ENCODE measurements at places on chromosomes 12 and 14.

GRCh38 chr12:1367331-1368291 lies 226.8 kb downstream of the FBXL14 start:
- no peak for DNase-seq

DNA sequence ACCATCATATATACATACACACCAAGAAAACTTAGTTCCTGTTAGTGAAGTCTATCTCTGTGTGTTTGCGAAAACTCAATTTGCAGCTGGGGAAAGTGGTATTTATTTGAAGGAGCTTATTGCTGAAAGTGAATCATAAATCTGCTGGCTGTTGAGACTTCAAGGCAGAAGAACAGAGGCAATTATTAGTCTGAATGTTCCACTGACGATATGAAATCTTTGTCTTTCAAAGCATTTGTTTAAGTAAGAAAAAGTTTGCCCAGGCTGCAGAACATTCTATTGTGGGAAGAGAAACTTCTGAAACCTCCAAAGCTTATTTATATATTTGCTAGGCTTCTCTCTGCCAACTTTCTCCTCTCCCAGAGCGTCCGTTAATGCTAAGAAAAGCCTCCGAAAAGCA lies 255.7 kb upstream of the TMPO start:
- DNase-seq = no peak

GRCh38 chr14:21852061-21852664 lies 178.5 kb upstream of the OR4E1 start:
- no peak for DNase-seq

GRCh38 chr14:103597623-103598377 lies 31.2 kb upstream of the KLC1 start:
- no peak for DNase-seq

GRCh38 chr12:31002999-31003398 lies 70.7 kb upstream of the DDX11 start:
- DNase-seq = no peak

DNA sequence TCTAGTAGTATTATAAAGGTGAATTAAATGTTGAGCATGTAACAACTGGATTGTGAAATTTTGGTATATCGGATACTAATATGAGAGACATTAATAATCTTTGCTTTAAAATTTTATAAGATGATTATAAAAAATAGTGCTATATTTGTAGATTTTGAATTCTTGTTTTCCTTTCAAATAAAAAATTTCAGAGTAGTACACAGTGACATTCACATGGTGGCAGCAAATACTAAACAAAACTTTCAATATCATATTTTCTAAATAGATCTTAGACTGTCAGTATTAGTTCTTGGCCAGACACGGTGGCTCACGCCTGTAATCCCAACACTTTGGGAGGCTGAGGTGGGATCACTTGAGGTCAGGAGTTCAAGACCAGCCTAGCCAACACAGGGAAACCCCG lies 166.0 kb downstream of the NAV3 start:
- DNase-seq = no peak

DNA sequence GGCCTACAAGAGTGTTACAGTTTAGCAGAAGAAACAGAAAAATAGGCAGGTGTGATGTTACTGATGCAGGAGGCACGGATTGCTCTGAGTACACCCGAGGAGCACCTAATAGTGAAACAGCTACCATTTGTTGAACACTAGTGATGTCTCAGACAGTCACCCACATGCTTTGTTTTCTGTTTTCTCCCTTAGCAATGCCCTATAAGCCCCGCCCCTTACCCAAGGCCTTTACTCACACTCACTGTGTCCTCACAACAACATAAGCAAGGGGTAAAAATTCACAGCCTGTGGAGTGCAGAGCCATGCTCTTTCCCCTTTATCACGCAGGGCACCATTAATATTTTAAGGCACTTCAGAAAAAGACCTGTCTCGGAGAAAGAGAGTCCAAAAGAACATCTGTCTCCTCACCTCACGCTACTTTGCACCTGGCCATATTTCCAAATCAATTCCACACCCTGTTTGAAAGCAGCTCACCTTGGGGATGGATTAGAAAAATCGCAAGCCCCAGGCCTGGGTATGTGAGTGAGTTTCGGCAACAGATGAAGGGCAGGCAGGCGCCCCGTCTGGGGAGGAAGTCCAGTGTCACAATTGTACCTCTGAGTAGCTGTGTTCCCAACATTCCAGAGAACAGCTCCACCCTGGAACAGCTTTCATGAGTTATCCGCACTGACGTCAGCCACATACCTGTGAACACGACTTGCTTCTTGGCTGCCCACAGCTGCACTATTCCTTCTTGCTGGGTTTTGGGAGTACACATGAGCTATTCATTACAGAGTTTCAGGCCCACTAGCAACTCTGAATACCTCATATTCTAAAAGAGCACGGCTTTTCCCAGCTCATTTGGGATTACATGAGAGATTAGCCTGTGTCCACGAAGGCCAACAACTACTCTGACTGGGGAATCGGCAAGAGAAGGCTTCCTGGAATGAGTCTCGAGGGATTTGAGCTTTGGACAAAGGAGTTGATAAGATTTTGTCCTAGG lies 26.0 kb downstream of the MAPK1IP1L start:
- DNase-seq = no peak

GRCh38 chr12:124152731-124153130 lies 142.2 kb upstream of the RFLNA start:
- no peak for DNase-seq

- DNase-seq = no peak
Measured at GRCh38 chr14:76077340-76077739, 74.4 kb upstream of the GPATCH2L start.

DNA sequence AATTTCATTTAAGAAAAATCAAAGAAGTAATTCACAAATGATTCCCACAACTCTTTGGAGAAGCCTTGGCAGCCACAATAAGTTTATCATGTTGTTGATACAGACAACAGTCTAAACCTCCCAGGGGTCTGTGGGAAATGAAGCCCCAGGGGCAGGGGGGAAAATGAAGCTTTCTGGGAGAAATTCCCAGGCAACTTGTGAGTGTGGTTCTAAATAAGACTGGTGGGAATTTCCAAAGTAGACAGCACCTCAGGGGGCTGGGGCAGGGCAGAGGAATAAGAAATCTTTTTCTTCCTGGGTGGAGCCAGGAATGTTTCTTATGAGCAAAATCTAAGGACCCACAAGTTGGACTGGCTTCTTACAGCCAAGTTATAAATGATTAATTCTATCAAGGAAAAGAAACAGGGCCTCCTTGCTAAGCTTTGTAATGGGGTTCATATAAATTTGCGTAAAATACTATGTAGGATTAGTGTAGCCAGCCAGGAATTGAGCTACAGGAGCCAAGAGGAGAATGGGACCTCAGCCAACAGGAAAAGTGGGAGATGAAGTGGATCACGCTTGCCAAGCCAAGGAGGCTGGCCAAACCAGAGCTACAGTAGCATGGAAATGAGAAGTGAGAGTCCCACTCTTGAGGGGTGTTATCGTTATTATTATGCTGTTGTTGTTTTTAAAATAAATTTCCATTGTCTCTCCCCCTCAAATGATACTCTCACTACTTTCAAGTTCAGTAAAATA lies 182.9 kb upstream of the FAR2 start:
- peak; percentile 1 for DNase-seq

DNA sequence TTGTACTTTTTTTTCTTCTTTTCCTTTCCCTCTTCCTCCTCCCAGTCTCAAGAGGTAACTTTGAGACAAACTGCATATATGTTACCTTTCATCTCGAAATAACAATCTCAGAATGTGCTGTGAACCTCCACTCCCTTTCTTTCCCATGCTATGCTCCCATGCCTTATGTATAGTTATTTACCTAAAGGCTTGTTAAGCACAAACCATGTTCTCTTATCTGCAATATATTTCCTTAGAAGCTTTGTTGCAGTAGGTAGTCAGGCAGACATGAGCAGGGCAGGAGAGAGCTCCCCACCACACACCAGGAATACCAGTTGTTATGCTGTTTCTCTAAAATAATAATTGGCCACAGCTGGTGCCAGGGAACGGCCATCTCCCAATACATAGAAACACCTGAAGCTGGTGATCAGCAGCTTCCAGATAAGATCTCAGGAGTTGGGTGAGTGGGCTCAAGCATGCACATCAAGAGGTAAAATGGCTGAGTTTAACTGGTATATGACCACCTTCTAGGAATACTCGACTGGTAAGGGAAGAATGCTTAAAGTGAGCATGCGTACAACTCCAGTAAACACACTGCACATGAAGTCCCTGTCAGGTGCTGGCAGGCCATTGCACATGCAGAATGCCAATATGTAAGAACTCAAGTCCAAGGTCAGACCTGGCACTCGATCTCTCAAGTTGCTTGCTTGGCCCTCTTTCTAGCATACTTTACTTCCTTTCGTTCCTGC lies 14.8 kb upstream of the DHRS2 start:
- DNase-seq = no peak

- DNase-seq = no peak
Measured at GRCh38 chr14:53894456-53894855, 62.2 kb downstream of the BMP4 start.

DNA sequence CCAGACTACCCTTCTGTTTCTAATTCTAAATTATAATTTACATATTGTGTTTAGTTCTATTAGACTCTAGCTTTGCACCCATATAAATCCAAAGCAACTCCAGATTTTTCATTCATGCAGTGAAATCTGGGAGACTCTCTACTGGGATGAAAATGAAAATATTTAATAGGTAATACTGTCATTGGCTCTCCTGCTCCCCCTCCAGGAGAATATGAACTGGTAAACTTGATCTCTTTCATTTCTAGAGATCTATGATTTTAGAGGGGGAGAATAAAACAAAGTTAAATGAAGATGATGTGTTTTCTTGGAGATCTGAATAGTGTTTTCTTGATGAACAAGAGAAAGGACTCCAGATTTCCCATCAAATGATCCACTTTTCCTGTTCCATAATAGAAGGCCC lies 104.3 kb upstream of the TMCC3 start:
- DNase-seq = no peak

DNA sequence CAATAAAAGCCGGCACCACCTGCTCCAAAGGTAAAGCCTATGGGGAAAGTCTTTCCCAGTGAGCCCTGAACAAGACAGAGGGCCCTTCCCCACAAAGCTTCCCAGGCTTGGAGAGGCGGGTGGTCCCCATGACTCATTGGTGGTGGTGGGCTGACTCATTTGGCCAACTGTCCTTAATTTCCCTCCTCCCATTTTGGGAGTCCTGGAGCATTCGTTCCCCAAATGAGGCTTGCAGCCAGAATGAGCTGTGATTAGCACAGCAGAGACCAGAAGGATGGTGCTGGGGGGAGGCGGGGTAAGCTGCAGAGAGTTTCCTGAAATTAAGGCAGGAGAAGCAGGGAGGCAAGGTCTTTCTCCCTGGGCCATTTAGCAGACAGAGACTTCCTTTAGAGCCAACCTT lies 241.7 kb downstream of the DPF3 start:
- no peak for DNase-seq

DNA sequence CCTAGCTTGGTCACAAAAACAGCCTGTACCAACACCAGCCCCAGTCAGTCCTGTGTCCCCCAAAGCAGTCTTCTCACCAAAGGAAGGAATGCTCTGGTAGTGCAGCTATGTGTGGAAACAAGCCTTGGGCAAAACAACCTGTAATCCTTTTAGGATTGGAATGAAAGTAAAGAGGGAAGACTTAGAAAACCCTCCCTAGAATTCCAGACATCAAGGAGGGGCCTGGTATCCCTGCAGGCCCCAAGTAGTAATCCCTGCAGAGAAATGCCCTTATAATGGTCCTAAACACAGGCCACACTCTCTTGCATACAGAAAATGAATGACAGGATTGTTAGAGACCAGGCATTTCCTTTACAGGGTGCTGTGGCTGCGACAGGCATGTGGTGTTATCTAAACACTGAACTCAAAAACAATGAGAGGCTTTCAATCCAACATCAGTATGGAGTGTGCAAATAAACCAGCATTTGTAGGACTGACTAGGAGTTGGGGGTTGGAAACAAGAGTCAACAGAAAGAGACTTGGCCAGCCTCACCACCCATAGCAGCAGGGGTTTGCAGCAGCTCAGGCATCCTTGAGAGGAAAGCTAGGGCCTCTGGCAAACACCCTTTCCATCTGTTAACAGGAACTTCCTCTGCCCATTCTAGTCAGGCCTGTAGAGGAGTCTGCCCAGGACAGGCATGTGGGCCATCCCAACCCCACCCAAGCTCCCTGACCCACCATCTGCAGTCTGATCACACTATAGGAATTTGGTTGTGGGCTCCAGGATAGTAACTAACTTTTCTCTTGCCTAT lies 59.1 kb downstream of the DCAF5 start:
- no peak for DNase-seq

GRCh38 chr12:123293178-123293760 lies 21.6 kb upstream of the CDK2AP1 start:
- no peak for DNase-seq

GRCh38 chr14:100611811-100612480 lies 24.7 kb upstream of the BEGAIN start:
- DNase-seq = no peak

DNA sequence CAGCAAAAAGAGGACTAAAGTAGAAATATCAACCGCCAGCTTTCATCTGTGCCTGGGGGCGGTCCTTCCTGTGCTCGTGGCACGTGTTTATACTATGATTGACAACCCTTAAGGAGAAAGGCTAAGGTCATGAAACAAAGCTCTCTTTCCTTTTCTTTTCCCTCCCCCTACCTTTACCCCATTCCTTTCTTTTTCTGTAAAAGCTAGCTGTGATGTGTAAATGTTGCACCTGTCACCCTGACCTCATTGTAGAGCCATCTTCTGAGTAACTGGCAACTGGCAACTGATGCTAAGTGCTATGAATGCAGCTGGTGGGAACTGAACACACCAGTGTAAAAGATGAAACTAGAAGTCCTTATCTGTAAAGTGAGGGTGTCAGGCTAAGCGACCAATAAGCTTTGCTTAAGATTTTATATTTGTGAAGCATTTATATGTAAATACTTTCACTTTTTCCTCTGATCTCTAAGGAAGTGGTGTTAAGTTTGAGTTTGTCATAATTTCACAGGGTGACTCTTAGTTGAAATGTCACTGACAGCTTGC lies 102.8 kb upstream of the BCAT1 start:
- DNase-seq = no peak

GRCh38 chr14:81275305-81276072 lies 54.7 kb upstream of the GTF2A1 start:
- DNase-seq = no peak

- no peak for DNase-seq
Measured at GRCh38 chr12:101356794-101357193, 50.8 kb downstream of the ARL1 start.

DNA sequence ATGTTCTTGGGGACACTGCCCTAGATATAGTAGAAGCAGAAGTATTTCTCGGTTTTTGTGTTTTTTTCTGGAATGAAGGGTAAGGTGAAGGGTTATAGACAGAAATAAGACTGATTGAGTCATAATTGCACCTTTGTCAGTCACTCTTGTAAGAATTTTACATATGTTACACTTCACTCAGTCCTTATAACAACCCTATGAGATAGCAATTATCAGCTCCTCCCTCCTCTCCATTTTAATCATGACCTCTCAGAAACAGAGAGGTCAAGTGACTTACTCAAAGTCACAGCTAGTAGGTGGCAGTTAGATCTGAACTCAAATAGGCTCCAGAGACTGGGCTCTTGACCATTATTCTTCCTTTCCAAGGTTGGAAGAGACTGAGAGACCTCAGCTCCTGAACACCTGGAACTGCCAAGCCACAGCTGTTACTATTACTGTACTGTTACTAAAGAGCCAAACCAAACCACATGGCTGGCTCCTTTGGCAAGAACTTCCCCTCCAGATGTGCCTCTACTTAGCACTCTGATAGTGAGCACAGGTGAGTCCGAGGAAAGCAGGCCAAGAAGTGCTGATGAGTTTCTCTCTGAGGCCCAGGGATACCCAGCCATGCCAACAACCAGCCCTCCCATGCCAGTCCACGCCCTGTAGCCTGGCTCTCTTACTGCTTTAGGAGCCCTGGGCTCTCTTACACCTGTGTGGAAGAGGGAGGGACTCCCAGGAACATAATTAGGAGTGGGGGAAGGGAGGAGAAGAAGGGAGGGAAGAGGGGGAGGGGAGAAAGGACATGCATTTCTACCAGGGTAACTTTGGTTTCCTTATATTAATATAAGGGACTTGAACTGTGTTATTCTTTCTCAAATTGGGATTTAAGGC lies 121.3 kb downstream of the CRADD start:
- no peak for DNase-seq

All from NCI-H1092 (cell line).